ENCODE measurements at places on chromosomes 4 and X. TPM values are rescaled to one million over a fixed set of nuclear protein-coding genes. Genes with fewer than 3 reads are reported as not detected.

Gene GSTCD
- 15.7 TPM for total RNA-seq

Gene IQCM
- not detected for total RNA-seq

Gene ATP1B4
- total RNA-seq: not detected

Gene ERCC6L
- 10.8 TPM for total RNA-seq

Gene C4orf51
- not detected for total RNA-seq

Gene JCHAIN
- not detected for total RNA-seq

Gene RBMXL3
- total RNA-seq: not detected

Gene ODAPH
- 0.86 TPM for total RNA-seq

Gene KCND1
- 4.0 TPM for total RNA-seq

Gene TCP11X2
- not detected for total RNA-seq

Gene NLGN3
- 1.3 TPM for total RNA-seq

Gene CLNK
- not detected for total RNA-seq

Gene IL21
- 0.66 TPM for total RNA-seq
